ENCODE measurements at places on chromosomes 7 and 10.

DNA sequence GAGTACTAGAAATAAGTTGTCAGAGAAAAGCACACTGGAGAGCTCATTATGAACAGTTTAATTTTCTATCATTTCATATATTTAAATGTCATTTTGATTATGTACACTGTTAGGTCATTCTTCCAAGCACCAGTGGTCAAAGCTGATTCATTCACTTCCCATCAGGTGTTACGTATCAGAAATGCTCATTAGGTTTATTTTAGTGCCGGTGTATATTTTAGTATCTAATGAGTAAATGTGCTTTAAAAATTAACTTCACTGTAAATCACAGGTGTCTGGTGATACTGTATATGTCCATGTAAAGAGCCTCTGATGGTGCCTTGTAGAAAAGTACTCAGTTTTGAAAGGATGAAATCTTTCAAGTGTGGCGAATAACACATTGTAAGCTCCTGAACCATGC, 3.5 kb downstream of the DMTF1 start:
- DNase-seq: peak; percentile 61

DNA sequence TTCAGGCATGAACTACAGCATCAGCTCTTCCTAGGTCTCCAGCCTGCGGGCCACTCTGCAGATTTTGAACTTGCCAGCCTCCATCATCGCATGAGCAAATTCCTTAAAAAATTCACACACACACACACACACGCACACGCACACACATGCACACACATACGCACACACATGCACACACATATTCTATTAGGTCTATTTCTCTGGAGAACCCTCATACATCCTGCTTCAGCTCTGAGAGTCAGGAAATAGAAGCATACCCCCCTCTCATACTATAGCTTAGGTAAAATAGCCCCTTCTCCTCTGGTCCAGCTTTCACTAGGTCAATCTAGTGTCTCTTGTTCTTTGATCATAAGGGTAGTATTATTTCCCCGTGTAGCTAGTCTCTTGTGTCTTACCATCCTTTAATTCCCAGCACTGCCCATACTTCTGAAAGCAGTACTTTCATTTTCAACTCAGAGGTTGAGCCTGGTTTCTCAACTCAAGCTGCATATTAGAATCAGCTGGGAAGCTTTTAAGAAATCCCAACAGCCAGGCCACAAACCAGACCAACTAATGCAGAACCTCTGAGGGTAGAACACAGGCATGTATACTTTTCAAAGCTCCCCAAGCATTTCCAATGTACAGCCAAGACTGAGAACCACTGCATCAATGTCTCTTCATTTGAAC, 30.9 kb upstream of the ITGB8 start:
- no peak for DNase-seq

DNA sequence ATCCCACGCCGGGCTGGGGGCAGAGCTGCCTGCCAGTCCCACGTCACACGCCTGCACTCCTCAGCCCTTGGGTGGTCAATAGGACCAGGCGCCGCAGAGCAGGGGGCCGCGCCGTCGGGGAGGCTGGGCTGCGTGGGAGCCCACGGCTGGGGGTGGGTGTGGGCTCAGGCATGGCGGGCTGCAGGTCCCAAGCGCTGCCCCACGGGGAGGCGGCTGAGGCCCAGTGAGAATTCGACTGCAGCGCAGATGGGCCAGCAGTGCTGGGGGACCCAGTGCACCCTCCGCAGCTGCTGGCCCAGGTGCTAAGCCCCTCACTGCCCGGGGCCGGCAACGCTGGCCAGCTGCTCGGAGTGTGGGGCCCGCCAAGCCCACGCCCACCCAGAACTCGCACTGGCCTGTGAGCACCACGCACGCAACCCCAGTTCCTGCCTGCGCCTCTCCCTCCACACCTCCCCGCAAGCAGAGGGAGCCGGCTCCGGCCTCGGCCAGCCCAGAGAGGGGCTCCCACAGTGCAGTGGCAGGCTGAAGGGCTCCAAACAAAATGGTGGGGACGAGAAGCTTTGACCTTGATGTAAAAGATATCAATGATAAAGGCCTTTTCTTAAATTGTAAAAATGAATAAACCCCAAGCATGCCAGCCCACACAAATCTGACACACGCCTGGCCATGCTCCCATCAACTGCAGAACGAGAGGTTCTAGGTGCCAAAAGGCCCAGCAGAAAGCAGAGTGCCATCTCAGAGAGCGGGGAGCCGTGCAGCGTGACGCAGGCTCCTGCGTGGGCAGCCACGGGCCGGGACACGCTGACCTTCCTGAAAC, 255.5 kb downstream of the MAD1L1 start:
- DNase-seq: no peak

DNA sequence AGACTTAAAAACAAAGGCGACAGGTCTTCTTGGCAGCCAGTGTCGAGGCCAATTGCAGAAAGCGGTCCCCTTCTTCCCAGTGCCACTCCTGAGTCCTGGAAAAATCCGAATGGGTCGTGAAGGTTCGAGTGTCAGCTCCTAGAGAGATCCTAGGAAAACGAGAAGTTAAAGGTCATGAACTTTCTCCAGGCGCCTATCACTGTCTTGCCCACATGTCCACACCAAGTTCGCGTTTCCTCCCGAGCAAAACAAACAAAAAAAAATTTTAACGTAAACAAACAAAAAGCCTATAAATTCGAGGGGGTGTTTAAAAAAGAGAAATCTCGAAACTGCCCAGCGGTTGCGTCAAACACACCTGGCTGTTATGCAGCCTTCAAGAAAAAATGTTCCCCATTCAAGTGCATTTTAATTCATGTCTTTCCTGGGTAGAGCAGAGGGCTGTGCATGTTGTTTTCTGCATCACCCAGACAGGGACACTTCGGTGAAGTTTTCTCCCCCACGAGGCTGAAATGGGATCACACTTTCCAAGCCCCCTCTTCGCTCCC, 1.5 kb downstream of the ARHGAP21 start:
- no peak for DNase-seq

GRCh38 chr10:34651416-34652195, 163.5 kb downstream of the PARD3 start:
- no peak for DNase-seq

- no peak for DNase-seq
Observed at GRCh38 chr7:66380272-66380888, 175.2 kb downstream of the TPST1 start.
